ENCODE measurements at places on chromosomes 2 and 18.

DNA sequence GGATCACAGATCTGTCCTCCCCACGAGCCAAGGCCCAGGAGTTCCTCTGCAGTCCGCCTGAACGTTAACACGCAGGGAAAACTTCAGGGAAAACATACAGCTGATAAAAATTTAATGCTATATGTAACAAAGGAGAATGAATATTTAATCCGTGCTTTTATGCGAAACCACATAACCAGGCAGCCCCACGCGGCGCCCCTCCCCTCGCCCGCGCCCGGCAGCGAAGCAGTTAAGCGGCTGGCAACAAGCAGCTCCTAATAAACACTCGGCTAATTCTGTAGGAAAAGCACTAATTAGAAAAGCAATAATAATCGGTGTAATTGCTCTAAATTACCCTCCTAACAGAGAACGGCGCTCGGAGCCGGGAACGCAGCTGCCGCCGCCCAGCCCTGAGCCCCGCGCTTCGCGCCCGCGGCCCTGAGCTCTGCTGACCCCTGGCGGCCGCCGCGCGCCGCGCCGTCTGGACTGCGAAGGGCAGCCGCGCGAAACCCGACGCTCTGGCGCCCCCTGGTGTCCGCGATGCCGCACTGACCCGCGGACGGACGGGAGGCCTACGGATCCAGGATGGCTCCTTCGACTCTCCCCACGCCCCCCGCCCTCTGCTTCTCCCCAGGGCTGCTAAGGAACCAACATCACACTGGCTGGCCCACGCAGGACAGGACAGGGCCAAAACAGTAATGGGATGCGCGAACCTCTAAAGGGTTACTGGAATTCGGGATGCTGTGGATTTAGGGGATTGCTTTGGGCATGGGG is 181.4 kb downstream of the SMAD2 start:
- DNase-seq, result peak; percentile 41

DNA sequence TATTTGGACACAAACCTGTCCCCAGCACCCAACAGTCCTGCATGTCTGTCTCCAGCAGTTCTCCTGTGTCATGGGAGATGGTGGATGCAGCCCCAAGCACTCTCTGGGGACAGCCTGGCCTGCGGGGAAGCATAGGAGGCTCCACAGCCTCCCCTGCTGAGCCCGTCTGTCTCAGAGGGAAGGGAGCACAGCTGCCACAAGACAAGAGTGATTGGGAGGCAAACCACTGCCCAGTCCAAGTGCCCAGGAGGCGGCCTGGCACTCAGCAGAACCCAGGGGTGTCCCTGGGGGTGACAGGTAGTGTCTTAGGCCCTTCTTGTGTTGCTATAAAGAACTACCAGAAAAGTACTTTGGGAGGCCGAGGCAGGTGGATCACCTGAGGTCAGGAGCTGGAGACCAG is 211.2 kb upstream of the MYT1L start:
- no peak for DNase-seq

GRCh38 chr2:46942143-46942526 is 26.5 kb upstream of the MCFD2 start:
- DNase-seq, result no peak

DNA sequence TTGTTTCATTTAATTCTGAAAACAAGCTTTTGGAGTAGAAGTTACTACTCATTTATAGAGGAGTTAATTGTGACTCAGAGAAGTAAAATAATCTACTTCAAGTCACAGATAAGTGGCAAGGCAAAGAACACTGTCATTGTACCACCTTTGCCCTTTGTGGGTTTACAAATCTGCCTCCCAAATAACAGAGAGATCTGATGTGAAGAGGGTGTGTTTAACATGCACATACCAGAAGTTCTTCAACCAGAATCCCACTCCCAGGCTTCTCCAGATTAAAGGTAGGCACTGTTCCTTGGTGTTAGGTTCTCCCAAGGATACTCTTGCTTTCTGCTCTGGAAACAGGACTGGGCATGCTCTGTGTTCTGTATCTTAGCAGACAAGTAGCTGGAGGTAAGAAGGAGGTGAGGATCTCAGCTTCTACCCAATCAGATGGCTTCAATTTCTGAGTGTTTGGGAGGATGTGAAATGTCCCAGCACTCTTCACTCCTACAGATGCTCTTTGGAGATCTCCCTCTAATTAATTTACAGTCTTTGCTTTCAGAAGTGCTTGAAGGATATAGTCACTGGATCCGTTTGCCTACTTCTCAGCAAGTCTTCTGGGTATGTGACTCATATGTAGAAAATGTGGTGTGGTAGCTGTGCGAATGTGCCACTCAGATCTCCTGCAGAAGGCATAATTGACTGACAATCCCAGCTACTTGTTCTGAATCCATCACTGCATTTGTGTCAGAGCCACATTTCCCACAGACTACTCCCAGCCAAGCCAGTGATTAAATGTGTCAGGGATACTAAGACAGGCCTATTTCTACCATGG is 111.1 kb downstream of the KLHL14 start:
- no peak for DNase-seq

All from forelimb muscle (tissue), 1 donor.